ENCODE measurements at places on chromosomes 2 and 18. TPM values are rescaled to one million over a fixed set of nuclear protein-coding genes. Genes with fewer than 3 reads are reported as not detected.

DNA sequence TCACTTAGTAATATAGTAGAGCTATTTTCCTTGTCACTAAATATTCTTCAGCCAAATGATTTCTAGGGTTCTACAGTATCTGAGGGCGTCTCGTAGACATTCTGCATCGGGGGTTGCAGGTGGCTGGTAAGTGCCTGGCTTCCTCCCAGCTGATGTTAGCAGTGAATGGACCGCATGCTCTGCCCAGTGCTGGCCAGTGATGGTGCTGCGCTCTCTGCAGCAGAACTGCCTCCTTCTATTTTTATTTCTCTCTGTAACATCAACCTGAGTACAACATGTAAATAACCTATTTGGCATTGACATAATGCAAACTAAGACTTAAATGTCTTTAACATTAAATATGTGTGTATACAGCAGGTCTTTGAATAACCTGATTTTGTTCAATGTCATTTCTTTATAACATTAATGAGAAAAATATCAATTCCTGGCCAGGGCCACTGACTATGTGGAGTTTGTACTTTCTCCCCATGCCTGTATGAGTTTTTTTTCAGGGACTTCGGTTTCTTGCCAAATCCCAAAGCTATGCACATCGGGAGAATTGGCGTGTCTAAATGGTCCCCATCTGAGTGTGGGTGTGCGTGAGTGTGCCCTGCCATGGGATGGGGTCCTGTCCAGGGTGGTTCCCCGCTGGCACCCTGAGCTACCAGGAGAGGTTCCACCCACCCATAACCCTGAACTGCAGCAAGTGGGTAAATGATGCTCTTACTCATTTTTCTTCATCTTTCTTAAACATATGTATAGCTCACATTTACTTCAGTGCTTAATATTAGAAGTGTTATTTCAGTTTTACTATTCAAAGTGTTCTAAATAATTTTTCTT, 278.2 kb upstream of the EPAS1 start:
- DNase-seq = no peak

The ORC2 gene
- 56.0 TPM for total RNA-seq

DNA sequence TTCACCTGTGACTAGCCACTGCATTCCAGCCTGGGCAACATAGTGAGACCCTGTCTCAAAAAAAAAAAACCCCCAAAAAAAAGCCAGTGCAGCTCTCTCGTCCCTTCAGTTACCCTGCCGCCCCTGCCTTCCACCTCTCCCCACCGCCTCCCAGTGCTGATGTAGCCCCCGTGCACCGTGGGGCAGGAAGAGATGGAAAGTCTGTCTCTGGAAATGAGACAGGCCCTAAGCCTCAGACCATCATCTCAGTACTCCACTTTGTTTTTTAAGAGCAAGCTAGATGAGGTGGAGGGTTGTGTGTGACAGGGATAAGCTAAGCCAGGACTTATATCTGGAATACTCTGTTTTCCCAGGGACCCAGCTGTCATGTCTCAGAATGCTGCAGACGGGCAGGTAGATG, 32.0 kb downstream of the MERTK start:
- DNase-seq = no peak

GRCh38 chr18:13608791-13609532, 117.4 kb downstream of the FAM210A start:
- DNase-seq = no peak

The KCNJ3 gene
- 0.69 TPM for total RNA-seq

- no peak for DNase-seq
Measured at GRCh38 chr18:58578835-58579560, 49.9 kb downstream of the ALPK2 start.

DNA sequence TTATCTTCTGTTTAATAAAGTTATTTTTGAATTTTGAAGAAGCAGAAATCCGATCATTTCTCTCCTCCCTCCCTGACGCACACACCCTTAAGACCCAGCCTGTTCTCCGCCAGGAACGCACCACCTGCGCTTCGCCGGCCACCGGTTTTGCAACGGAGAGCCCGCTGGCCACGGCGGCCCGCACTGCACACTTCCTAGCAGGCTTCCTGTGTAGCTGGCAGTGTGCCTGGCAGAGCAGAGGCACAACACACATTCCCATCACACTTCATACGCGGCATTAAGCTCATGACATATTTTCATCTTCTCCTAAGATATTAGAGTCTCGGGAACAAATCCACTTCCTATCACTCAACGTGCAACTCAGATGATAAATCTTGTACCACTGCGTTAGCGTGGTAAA, 148.0 kb downstream of the HDAC4 start:
- no peak for DNase-seq

DNA sequence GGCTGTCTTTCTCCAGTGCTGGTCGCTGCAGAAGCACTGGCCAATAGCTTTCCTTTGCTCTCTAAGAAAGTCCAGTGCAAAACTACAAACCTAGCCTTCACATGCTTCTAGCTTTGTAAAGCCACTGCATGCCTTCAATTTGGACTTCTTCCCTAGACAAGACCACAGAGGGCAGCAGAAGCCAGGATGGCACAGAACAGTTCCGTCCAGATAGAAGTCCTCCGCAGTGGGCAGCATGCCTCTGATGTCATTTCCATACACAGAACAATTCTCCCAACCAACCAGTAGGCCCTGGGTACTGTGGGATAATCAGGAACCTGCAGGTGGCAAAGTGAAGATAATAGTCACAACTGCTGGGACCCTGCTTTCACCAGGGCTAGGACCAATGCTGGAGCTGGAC, 3.3 kb downstream of the ST6GAL2 start:
- no peak for DNase-seq

DNA sequence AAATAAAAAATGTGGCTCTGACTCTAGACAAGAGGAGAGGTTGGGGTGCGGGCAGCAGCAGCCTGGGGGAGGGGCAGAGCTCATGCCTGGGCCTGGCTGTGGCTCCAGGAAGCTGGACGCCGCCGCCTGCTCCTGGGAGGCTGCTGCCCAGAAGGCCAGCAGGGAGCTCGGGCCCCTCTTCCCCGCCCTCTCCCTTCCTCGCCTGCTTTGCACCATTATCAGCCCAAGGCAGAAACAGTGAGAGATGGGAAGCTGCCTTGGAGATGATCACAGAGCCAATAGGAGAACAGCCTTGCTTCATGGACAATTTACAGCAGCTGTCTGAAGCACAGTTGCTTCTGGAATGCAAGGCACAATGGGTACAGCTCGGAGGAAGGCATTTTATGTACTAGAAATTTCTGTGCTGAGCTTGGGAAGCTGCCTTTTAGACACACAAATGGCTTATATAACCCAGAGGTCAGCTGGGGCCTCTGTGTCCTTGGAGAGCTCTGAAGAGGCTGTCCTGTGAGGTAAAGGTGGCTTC, 55.3 kb upstream of the AFF3 start:
- peak; percentile 58 for DNase-seq

The CETN1 gene
- not detected for total RNA-seq

The ELOA2 gene
- total RNA-seq = not detected

DNA sequence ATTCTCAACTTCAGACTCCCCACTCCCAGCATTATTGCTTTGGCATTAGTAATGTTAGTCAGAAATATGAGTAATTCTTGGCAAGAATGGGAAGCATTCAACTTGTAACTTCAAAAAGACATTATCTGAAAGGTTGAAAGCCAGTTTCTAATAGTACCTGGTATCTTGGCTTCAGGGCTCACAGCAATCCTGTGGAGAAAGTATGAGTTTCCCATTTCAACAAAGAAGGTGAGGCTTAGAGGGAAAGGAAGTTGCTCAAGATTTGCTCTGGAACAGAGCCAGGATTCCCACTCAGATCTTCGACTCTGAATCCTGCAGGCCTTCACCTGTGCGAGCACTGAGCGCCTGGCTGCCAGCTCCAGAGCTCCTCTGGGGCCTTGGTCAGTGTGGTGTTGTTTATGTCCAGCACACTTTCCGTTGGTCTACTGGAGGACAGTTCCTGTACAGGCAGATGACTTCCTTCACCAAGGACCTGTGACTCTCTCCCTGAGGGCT, 136.1 kb downstream of the MCFD2 start:
- no peak for DNase-seq

- DNase-seq = no peak
Measured at GRCh38 chr2:123791684-123792083, 233.4 kb upstream of the CNTNAP5 start.

DNA sequence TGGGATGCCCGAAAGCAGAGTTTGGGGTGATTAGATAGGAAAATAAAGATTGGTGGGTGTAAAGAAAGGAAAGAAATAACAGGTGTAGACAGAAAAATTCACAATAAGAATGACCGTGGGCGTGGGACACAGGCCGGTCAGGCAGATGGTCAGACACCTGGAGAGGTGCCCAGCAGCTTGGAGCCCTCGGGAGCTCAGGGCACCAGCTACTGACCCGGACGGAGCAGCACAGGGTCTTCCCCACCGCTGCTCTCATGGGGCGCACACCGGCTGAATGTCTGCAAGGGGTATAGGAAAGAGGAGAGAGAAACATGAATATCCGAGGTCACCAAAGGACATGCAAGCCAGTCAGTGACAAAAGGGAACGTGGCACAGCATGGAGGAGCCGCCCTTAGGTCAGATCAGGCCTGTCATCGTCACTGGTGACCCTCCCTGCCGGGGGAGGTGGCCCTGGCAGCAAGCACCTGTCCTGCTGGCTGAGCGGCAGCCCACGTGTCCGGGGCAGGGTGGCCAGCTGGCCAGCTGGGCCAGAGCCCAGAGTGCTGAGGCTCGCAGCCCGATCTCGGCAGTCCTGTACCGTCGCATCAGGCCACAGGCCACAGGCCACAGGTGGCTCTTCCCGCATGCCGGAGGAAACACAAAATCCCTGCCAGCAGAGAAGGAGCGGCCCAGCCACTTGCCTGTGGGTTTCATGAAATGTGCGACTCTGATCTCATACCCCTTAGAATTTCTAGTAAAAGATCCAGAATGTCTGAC, 112.0 kb upstream of the NDUFV2 start:
- no peak for DNase-seq

DNA sequence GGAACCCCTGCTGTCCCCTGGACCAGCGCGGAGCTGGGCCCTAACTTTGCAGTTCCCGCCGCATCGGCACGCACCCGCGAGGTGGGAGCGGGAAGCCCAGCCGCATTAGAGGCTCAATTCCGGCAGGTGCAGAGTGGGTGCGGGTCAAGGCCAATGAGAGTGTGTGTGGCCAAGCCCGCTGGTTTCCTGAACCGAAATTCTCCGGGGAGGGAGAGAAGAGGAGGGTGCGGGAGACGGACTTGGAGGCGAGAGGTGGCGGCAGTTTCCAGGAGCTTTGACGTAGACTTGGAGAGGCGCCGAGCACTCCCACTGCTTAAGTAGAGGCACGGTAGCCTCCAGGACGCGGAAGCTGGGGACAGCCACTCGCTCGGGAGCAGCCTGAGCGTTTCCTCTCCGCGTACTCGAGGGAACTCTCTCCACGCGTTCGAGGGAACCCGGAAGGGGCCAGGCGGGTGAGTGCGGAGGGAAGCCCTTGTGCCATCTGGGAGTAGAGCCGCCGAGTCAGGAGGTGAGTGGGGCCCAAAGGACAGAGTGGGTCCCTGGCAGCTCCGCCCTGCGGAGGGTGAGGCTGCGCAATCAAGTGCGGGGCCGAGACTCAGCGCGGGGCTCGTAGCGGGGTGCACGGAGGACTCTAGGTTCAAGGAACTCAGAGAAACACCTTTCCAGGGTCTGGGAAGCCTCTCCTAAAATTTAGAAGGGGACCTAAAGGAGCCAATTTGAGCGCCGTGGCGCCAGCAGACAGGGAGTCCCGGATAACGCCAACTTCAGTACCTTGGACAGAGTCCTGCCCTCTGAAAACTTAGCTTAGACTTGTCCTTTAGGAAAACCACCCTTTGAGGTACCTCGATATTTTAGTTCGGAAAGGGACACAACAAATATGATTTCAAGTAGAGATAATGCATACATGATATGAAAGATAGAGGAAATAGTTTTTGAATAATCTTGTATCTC, at the start of gene FAM237A:
TSS of gene FAM237A (plus strand) at position 413 of the 951 bp plus-strand sequence. CDS start 1,750 bp downstream, outside the sequence.
- DNase-seq = peak; percentile 74

The NR4A2 gene
- total RNA-seq = 0.66 TPM

DNA sequence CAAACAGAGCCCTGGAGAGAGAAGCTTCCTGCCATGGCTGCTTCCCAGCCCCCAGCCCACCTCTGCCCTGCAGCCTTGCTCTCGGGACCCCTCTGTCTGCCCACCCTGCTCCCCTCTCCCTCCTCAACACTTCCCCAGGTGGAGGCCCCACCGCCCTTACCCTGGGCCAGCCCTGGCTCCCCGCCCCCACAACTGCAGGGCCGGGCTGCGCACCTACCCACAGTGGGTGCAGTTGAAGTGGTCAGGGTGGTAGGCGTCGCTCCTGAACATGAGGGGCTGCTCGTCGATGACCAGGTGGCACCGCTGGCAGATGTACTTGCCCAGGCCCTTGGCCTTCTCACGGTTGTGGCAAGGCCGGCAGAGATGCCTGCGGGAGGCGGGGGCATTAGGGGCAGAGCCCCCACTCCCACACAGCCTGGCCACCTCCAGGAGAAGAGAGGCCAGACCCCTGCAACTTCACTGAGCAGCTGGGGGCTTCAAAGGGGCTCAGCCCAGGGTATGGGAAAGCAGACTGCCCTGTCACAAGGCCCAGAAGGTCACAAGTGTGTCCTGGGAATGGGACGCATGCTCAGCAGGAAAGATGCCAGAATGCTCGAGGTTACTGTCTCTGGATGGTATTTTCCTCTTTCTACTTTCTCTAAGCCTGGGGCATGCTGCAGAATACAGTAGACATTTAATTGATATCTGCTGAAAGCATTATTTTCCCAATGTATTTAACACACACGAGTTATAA, 3.1 kb upstream of the GPR17 start:
- no peak for DNase-seq

DNA sequence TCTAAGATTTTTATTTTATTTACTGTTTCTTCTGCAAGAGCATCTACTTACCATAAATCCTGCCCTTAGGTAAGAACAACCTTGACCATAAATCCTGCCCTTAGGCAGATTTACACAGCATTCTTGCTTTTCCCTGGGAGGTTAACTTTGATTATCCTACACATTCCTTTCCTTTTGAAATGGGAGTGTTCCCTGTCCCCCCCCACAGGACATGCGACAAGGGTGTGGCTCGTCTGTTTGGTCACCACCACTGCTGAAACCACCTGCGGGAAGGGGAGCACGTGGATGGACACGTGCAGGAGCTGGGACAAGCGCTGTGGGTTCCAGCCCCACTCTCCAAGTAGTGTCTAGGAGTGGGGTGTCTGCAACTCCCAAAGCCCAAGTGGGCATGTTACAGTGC, 239.3 kb upstream of the SP5 start:
- no peak for DNase-seq

The SNED1 gene
- 3.2 TPM for total RNA-seq

GRCh38 chr2:10140841-10141610, 18.5 kb downstream of the RRM2 start:
- DNase-seq = no peak

DNA sequence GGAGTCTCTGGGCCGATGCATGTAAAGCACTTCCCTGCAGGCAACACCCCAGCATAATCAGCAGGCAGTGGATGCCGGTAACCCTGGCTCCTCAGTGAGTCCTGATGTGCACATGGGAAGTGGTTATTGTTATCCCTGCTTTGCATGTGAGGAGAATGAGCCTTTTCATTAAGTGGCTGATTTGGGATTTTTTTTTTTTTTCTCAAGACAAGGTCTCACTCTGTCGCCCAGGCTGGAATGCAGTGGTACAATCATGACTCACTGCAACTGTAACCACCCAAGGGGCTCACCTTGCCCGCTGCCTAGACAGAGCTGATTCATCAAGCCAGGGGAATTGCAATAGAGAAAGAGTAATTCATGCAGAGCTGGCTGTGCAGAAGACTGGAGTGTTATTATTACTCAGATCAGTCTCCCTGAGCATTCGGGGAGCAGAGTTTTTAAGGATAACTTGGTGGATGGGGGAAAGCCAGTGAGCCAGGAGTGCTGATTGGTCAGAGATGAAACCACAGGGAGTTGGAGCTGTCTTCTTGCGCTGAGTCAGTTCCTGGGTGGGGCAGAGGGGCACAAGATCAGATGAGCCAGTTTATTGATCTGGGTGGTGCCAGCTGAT, 95.4 kb downstream of the SOCS6 start:
- no peak for DNase-seq

- DNase-seq = no peak
Measured at GRCh38 chr18:46340716-46341115, 236.5 kb downstream of the HAUS1 start.
